ENCODE measurements at places on chromosomes 1 and 21.

- no peak for DNase-seq
Measured at GRCh38 chr1:27406362-27406680, 13.9 kb downstream of the GPR3 start.

- DNase-seq, result no peak
Measured at GRCh38 chr1:16204216-16204615, 8.2 kb downstream of the ARHGEF19 start.

DNA sequence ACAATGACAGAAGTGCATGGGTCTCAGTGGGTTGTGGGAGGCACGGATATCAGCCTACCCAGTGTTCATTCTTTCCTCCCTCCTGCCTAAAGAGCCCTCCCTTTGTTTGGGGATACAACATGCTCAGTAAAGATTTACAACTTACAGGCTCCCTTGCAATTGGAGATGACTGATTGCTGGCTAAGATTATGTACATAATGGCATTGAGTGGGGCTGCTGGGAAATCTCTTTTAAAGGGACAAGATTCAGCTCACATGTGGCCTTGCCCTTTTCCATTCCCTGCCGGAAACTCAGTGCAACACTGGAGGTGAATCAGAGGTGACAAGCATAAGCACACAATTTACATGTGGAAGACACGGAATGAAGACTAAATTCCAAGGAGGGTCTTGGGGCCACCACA, 83.7 kb upstream of the CHRM3 start:
- DNase-seq, result no peak

DNA sequence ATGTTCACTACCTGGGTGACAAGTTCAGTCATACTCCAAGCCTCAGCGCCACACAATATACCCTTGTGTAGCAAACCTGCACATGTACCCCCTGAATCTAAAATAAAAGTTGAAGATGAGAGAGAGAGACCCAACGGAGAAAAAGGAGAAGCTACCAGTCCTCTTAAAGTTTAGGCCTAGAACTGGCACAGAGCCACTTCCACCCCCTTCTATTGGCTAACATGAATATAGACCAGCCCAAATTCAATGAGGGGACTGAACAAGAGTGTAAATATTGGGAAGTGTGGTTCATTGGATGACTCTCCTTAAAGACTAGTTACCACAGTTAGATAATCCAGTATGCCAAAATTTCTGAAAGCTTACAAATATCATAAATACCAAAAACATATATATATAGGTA, 139.9 kb upstream of the ATP1B1 start:
- DNase-seq, result no peak

GRCh38 chr1:50959303-50959912, 659 bp downstream of the FAF1 start:
- no peak for DNase-seq

DNA sequence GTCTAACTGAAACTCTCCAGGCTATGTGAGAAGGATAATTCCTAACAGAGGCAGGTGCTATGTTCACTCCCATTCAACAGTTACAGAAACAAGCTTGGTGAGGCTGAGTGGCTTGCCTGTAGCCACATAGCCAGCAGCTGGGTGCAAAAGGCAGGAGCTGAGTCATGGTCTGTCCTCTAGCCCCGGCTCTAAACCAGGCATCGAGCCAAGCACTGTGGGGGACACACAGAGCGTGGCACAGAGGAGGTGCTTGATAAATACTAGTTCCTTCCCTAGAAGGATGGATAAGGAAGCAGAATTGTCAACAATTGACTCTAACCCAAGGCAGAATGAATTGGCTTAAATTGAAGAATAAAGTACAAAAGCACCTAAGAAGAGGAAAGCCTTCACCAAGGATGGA, 10.4 kb upstream of the KCNA2 start:
- no peak for DNase-seq

GRCh38 chr21:32514275-32515055, 70.9 kb downstream of the TCP10L start:
- no peak for DNase-seq

All from stimulated activated CD8-positive, alpha-beta memory T cell treated with anti-CD3 and anti-CD28 coated beads, Interleukin-2, amount 100 ng/mL, for 1 hour (primary cell).